Activated CD4-positive, alpha-beta T cell treated with anti-CD3 and anti-CD28 coated beads, Interleukin-2, amount 50 U/mL, for 16 hours (primary cell): ENCODE measurements at places on chromosomes 4 and X.
A peak's percentile ranks its signal among the peaks of the same experiment; 100 is the strongest.

DNA sequence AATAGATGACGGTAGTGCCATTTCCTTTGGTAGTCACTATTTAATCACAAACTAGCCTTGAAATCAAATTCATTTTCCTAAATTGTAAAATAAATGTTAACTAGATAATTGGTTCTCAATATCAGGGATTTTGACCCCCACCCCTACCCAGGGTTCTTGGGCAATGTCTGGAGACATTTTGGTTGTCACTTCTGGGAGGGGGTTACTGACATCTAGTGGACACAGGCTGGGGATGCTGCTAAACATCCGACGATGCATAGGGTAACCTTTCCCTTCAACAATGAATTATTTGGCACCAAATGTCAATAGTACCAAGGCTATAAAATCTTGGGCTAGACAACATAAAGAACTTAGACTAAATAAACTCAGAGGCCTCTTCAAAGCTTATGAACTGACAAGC lies 285.8 kb upstream of the TRPC5 start:
- DNase-seq = peak; percentile 2

GRCh38 chrX:106397788-106398538 lies 213.8 kb upstream of the RADX start:
- DNase-seq = no peak

DNA sequence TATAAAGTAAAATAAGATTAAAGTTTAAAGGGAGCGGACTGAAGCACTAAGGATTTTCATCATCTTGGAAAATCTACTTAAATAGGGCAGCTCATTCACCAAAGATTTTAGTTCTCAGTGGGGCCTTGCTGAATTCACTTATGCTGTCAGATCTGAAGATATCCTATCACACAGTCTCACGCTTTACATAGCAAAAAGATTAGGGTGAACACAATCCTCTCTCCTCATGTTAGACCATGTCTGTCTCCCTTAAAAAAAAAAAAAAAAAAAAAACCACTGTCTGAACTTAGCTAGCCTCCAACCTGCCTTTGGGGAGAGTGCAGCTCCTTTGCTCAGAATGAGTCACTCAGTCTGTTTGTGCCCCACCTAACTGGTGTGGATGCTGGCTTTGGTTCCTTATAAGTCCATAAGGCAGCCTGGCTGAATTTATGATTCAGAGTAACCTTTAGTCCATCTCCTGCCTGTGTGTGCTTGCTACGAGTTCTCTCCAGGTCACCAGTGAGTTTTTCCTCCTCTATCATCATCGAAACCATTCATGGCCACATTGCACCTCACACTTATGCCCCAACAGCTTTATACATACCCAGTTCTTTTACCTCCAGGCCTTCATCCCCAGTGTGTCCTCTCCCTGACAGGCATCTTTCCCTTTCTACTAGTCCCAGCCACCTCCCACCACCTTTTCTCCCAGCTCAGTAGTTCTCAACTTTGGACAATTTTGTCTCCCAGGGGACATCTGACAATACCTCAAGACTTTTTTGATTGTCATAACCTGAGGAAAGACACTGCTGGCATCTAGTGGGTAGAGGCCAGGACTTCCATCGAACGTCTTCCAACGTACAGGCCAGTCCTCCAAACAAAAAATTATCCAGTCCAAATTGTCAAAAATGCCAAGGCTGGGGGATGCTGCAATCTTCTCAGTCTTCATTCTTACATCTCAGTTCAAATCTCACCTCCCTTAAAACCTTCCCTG lies 220.7 kb upstream of the EMCN start:
- DNase-seq = no peak

DNA sequence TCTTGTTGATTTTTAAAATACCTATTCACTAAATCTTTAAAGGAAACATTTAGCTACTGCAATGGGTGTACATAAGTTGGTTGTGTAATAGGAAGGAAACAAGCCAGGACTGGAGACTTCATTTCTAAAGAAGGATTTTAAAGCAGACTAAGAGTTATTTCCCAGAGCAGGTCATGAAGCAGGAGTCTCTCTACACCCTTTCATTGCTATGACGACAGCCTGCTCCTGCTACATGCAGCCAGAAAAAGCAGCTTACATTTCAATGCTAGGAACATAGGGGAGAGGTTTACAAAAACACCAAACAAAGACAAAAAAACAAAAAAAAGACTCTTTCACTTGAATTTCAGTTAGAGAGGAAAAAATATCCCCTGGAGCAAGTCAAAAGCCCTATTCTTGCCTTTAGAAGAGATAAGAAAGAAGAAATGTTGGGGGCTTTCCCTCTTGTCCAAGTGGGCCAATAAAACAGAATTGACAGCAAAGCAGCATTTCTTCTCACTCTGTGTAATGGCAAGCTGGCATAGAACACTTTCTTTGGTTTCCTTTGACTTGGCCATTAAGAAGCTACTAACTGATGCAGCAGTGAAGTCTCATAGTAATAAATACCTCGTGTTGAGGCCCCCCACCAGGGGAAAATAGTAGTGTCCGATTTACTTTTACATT lies 3.4 kb downstream of the SPARCL1 start:
- DNase-seq = no peak

DNA sequence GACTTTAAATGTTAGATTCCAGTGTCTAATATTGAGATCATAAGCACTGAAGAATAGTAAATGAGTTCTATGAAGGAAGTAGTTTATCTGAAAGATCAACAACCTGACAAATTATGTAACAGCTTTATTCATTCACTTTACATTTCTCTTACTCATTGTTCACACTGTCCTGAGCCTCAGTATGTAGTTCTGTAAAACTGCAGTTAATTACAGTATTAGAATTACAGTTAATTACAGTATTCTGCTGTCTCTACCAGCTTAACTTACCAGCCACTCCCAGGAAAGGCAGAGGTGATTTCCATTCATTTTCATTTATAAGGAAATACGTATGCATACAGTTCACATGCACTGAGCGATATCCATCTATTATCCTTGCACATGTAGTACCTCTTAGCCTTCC lies 32.7 kb downstream of the NFKB1 start:
- DNase-seq = no peak

GRCh38 chr4:152807294-152807829 lies 27.6 kb downstream of the ARFIP1 start:
- peak; percentile 72 for DNase-seq
